Eye (tissue), 1 donor: ENCODE measurements at places on chromosomes 3 and 15.
A peak's percentile ranks its signal among the peaks of the same experiment; 100 is the strongest.

- DNase-seq: peak; percentile 5
These were observed 229.3 kb downstream of the OCA2 start for GRCh38 chr15:27869697-27870281.

- peak; percentile 78 for DNase-seq
These were observed 42.8 kb upstream of the UBE2E1 start for GRCh38 chr3:23762759-23763477.

DNA sequence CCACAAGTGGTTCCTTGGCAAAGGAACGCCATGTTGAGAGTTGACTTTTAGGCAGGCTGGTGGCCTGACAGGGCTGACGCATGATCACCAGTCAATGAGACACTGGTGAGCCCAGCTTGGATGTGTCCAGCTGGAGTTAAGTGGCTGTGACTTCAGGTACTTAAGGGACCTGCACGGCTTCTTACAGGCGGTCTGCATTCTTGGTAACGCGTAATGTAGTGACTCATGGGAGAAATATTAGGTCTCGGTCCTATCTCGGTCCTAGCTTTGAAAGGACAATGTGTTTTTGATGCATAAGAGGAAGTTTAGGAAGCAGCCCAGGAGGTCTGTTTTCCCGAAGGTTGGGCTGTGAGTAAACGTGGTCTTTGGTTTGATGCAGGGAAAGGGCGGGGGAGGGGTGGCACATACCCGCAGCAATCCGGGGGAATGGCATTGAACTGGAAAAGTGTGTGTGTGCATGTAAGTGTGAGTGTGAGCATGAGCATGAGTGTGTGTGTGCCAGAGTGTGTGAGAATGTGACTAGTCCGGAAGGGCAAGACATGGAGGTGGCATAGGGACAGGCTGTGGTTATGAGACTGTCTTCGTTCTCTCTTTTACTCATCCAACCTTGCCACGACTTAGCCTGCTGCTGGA lies 55.3 kb downstream of the FAM43A start:
- no peak for DNase-seq

GRCh38 chr3:148227534-148227933 lies 470.2 kb upstream of the AGTR1 start:
- DNase-seq: no peak

DNA sequence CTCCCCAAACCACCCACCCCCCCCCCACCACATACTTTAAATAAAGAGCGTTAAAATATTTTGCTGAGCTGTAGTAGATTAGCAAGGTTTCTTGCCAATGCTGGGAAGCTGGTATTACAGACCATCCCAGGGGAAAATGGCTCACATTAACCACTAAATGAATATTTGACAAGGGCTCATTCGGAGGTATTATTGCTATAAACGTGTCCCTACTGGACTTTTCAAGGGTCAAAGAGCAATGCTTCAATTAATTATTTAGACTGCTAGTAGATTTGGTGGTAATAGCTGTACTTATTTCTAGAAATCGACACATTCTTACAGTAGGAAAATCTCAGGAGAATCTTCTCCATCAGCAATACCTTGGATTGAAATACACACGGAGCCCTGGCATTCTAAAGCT lies 5.2 kb downstream of the SOX2 start:
- peak; percentile 77 for DNase-seq

GRCh38 chr15:27833178-27833577 lies 265.9 kb downstream of the OCA2 start:
- DNase-seq: no peak

DNA sequence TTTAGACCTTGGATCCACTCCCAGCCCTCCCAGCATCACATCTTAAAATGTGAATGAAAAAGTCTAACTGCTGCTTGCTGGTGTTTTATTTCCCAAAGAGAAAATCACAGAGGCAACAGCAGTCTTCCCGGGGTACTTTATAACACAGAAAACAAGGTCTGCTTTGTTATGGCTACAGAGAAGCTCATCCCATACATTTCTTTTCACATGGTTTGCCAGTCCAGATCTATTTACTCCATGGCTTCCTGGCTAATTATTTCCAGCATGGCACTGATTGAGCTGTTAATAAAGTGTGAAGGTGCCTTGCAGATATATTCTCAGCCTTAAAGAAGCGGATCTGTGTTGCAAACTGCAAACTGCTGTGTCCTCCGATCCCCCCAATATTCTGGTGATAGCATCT lies 466.1 kb upstream of the CFAP20DC start:
- DNase-seq: peak; percentile 54

GRCh38 chr3:21942328-21942727 lies 191.3 kb upstream of the ZNF385D start:
- peak; percentile 95 for DNase-seq

DNA sequence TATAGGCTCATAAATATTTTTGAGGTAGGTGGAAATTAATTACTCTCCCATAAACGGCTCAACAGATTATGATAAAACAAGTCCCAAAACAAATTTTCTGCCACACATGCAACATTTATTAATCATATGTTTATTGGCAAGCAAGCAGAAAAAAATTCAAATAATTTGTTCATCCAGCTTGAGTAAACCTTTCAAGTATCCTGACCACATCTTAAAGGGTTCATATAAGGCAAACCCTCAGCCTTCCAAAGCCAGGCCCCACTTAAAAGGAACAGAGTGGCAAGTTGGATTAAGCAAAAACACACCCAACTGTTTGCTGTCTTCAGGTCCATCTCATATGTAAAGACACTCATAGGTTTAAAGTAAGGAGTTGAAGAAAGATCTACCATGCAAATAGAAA lies 1042.3 kb downstream of the DIPK2A start:
- DNase-seq: no peak

- DNase-seq: peak; percentile 76
These were observed 169.3 kb upstream of the BHLHE40 start for GRCh38 chr3:4809922-4810321.

DNA sequence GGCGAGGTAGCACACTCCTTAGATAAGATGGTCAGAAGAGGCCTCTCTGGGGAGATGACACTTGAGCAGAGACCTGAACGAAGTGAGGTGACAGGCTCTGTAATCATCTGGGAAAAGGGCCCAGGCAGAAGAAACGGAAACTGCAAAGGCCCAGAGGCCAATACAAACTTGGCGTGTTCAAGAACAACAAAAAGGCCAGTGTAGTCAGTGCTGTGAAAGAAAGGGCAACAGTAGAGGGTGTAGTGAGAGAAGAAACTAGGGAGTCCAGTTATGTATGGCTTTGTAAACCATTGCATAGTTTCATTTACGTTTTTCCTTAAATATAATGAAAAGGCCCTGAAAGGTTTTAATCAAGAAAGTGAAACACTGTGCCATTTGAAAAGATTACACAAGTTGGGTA lies 31.8 kb downstream of the PLD1 start:
- no peak for DNase-seq

- no peak for DNase-seq
These were observed 1030.8 kb upstream of the CFAP20DC start for GRCh38 chr3:60080648-60081047.

DNA sequence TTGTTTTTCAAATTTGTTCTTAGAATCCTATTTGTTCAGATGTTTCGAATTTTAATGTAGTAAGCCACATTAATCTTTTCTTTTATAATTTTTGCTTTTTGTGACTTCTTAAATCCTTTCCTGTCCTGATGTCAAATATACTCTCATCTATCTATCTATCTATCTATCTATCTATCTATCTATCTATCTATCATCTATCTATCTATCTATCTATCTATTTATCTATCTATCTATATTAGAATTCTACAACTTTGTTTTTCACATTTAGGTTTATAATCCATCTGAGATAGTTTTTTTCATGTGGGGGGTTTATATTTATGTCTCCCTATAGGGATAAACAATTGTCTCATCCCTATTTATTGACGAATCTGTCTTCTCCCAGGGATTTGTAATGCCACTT lies 32.1 kb downstream of the CTXND1 start:
- DNase-seq: no peak

DNA sequence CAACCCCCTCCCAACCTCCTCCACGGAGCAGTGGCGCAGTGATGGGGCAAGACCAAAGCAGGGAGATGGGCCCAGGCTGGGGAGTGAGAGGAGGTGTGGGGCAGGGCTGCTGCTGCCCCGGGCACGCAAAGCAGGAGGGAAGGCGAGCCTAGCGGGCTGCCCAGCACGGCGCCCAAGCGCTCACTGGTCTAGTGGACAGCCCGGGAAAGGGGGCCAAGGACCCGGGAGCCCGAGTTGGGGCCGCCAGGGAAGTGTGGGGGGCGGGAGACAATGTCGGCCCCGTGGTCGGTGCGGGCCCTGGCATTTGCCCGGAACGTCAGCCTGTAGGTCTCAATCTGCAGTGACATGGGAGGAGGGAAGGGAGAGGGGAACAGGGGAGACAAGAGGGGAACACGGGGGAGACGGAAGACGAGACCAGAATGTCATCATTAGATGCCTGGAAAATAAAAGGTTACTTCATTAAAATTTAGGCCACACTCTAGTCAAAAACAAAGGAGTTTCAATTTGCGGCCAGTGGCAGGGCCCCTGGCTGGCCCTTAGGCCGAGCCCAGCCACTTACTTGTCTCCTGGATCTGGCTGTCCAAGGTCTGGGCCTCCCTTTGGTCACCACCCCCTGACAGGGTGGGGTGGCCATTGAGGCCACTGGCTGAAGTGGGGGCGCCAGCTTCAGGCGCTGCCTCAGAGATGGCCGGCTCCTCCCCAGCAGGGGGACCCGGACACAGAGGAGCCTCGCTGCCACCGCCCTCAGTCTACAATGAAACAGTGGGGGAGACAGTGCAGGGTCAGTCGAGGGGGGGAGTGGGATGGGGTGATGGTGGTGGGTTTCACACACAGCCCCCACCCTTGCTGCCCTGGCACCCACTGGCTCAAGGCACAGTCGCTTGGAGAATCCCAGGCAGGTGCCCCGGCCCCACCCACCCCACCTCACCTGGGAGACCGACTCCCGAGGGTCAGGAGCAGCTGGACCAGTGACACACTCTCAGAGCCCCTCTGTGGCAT lies 50.0 kb downstream of the DHX30 start:
- DNase-seq: no peak

- no peak for DNase-seq
These were observed 368.5 kb upstream of the STAC start for GRCh38 chr3:36011791-36012190.

GRCh38 chr3:152395764-152396163 lies 127.0 kb downstream of the MBNL1 start:
- DNase-seq: no peak

DNA sequence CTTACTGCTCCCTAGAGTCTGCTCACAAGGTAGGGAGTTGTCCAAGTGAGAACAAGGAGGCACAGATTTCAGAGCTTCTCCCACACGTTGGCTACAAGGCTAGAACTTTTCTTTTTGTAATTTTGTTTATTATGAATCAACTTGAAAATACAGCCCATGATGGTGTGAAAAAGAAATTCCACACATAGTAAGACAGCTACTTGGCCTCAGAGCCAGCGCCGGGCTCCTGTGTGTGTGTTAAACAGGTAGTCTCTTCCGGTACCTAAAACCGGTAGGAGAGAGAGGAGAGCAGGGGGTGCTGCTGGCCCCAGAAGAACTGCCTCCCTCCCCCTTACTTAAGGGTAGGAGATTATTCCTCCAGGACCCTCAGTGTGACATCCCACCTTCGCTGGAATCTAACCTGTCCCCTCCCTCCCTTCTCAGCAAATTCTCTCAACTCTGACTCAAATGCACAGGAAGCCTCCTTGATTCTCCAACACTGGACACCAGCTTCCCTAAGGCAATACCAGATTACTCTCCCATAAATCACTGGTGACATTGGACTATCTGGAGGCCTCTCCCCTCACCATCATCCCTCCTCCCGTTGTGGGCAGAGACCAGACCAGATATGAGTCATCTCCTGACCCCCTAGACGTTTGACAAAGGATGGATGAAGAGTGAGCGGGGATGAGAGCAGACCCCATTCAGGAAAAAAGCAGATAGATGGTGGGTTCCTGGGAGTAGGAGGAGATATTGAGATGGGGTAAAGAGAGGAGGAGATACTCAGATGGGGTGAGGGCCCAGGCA lies 4.5 kb upstream of the IP6K1 start:
- DNase-seq: no peak

DNA sequence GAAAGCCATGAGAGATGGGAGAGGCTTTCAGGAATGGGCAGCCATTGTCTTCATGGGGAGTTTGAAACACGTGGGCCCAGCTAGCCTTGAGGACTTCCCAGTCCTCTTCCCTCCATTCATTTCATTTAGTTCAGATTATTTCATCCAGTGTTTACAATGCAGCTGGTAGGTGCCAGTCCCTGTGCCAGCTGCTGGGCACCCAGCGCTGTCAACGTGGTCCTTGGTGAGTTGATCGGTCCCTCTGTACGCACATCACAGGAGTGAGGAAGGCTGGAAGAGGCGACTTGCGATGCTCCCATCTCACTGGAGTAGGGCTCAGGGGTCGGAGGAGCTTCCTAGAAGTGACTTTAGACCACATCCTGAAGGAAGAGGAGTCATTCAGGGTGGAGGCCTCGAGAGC lies 206.4 kb upstream of the BHLHE40 start:
- DNase-seq: no peak

GRCh38 chr15:64634576-64635498 lies 140.6 kb downstream of the RBPMS2 start:
- peak; percentile 81 for DNase-seq

- DNase-seq: no peak
These were observed 28.2 kb downstream of the CSTA start for GRCh38 chr3:122353215-122353614.

DNA sequence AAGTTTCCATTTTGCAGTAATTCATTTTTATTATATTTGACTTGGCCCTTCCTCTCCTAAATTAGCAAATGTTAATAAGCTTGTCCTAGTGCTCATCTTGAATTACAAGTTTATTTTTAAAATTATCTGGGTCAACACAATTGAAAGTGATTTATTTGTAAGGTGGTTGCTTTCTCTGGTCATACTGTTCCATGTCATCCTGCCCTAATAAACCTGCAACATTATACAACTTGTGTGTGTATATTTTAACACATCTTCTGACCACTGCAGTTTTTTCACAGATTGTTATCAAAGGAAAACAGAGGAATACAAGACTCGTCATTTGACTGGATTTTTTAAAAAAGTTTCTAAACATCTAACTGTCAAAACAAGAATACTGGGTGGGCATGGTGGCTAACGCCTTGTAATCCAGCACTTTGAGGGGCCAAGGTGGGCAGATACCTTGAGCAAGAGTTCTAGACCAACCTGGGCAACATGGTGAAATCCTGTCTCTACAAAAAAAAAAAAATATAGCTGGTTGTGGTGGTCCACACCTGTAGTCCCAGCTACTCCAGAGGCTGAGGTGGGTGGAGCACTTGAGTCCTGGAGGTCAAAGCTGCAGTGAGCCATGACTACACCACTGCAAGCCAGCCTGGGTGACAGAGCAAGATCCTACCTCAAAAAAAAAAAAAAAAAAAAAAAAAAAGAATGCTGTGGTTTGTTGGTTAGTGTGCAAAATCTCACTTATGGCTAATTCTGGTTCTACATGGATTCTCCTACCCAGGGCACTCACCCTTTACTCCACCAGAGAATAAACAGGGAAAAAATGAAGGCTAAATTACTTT lies 5.0 kb upstream of the LRRFIP2 start:
- no peak for DNase-seq

GRCh38 chr3:17119201-17120072 lies 234.7 kb downstream of the PLCL2 start:
- DNase-seq: no peak

DNA sequence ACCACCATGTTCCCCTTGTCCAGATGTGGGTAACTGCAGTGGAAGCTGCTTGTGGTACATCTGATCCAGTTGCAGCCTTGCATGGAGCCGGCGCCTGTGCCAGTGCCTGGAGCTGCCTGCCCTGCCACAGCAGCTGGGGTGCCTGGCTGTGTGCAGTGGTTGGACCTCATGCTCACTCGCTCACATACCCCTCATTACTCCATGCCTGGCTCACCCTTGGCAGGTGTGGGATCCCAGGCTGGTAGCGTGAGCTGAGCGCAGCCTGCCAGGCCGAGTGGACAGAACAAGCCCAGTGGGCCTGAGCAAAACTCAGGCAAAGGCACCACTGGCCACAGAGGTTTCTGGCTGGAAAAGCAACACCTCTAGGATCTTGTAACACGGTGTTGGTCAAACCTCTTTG lies 35.7 kb downstream of the ROPN1B start:
- DNase-seq: no peak
